ENCODE measurements at places on chromosomes 6 and 20.

GRCh38 chr6:168002804-168003203, 5.3 kb downstream of the KIF25 start:
- no peak for DNase-seq

- DNase-seq = peak; percentile 32
Measured at GRCh38 chr6:1027109-1027794, 284.6 kb upstream of the FOXQ1 start.

GRCh38 chr6:79947191-79948186, at the start of gene ELOVL4:
Gene ELOVL4, minus strand, starts transcription at chr6:79947553. Its CDS starts 274 bp downstream, at chr6:79947279.
- DNase-seq = peak; percentile 91

DNA sequence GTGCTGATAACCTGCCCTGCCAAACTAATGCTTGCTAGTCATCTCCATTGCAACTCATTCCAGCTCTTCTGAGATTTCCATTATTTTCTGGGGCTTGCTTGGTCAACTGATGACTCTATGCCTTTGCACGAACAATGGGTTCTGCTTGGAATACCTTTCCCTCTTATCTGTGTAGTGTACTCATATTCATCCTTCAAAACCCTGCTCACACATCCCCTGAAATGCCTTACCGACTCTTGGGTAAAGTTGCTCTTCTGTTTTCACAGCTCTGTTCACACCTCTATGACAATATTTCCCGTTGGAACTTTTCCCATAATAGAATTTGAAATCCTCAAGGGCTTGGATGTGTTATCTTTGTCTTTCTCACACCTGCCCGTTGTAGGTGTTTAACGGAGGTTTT, 331.0 kb upstream of the SOX4 start:
- no peak for DNase-seq

- DNase-seq = peak; percentile 34
Measured at GRCh38 chr20:40160097-40160550, 528.9 kb downstream of the MAFB start.

DNA sequence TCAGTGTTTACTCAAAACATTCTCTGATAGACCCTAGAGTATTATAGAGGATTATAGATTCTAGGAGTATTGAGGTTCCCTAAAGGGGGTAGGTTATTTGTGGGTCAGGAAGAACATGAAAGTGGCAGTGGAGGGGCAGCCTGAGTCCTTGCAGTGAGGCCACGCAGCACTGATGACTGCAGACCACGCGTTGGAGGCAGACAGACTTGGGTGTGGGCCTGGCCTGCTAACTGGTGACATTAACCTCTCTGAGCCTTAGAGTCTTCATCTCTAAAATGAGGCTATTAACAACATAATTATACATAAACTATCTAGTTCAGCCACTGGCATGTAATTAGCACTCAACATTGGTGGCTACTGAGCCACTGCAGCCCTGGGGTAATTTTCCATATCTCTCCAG, 16.1 kb downstream of the MTCL3 start:
- DNase-seq = no peak

GRCh38 chr20:39904476-39905112, 784.4 kb downstream of the MAFB start:
- DNase-seq = no peak

GRCh38 chr6:57252975-57253374, 30.9 kb upstream of the RAB23 start:
- no peak for DNase-seq

GRCh38 chr6:13397359-13398068, 69.2 kb upstream of the TBC1D7 start:
- no peak for DNase-seq

- no peak for DNase-seq
Measured at GRCh38 chr6:85703406-85703805, 60.7 kb upstream of the SYNCRIP start.

GRCh38 chr6:88920774-88921733, 42.4 kb downstream of the RNGTT start:
- no peak for DNase-seq

- DNase-seq = no peak
Measured at GRCh38 chr6:20916086-20916485, 381.8 kb downstream of the CDKAL1 start.

DNA sequence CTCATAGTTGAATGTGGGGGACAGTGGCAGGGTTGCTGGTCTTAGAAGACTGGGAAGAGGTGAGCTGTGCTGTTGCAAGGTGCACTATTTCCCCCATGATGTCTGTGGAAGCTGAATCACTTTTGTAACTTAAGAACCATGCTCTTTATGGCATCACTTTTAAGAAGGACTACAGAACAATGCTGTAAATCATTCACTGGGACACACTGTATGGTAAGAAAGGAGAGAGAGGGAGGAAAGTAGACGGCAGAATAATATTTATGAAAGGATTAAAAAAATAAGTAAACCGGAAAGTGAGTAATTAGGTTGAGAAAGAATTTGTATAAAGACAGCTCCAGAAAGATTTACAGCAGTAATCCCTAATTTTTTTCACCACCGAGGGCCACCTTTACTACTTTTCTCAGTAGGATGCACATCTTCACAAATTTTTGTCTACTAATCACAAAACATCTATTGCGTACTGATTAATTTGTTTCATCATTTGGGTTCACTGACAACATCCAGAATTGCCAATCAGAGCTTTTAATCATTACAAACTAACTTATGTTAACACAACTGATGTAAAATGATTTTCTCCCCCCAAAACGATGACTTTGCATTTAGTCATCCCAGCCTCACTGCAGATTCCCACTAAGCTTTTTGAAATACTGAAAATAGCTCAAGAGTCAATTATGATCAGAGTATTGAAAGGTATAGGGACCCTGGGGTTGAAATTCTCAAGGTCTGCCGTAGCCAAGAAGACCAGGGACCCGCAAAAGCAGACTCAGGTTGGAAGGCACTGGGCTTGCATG, 560.7 kb upstream of the NOX3 start:
- no peak for DNase-seq

GRCh38 chr6:153084393-153084792, 46.7 kb downstream of the RGS17 start:
- DNase-seq = no peak

GRCh38 chr6:18087396-18088165, 34.9 kb downstream of the NHLRC1 start:
- DNase-seq = peak; percentile 5

DNA sequence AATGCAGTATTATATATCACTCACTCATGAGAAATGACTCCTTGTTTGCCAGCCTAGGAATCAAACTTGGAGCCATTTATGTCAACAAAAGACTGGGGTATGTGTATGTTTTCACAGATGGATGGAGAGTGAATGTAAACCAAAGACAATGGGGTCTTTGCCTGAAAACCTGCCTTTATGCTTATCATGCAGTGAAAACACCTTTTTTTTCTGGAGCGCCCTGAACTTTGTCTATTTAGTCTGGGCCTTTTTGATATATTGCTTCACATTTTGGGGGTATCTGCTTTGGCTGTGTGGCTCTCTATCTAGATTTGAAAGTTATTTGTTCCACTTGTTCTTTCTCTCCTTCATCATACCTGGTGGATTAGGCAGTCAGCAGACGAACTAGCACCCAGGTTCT, 848.5 kb upstream of the FLRT3 start:
- no peak for DNase-seq

GRCh38 chr20:23205211-23205610, 119.1 kb upstream of the CD93 start:
- peak; percentile 49 for DNase-seq

DNA sequence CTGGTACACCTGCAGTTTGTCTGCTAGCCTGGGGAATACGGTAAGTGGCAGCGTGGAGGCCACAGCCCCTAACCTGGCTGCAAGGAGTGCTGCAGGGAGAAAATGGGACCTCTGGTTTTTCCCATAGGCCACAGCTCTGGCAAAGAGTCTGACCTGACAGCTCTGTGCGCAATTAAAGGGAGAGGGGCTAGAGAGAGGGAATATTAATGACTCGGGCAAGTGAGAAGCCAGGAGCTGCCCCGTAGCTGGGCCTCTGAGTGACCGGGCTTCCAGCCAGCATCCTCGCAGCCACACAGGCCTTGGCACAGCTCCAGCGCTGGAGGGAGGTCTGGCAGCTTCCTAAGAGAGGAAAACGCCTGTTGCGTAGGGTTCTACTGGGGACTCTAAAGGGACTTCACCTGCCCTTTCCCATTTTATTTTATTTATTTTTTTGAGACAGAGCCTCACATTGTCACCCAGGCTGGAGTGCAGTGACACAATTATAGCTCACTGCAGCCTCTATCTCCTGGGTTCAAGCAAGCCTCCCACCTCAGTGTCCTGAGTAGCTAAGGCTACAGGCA, 18.2 kb upstream of the OCSTAMP start:
- DNase-seq = peak; percentile 42

- no peak for DNase-seq
Measured at GRCh38 chr6:107171513-107171912, 56.2 kb upstream of the BEND3 start.

GRCh38 chr20:62183426-62184142, 756 bp downstream of the MTG2 start:
- DNase-seq = no peak

DNA sequence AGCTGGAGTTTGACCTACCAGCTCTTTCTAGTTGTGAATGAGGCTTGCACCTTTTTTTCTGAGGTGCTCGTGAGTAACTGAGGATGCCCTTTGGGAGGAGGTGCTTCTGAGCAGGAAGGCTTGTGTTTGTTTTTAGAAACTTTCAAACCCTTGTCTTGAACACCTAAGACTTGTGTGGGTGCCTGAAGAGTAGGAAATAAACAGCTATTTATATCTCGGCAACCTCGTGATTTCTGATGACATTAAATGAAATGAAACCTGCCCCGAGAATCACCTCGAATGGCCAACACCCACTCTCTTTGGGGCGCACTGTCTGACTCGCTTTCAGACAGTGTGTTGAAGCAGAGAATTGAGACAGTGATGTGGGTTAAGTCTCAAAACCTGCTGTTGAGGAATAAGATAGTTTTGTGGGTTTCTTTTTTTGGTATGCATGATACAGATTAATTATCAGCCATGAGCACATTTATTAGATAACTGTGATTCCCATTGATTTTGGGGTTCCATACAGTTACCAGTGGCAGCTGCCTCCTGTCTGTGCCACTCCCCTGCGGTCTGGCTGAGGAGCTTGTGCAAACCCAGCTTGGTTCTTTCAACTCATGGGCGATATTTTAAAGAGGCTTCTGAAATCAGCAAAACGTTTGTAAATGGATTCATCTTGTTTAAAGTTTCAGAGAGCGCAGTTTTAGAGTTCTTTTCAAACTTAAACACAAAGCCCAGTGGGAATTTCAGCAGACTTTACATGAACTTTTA, 8.4 kb downstream of the IRF4 start:
- DNase-seq = no peak

GRCh38 chr20:37932919-37933318, 30.0 kb downstream of the VSTM2L start:
- DNase-seq = peak; percentile 37

DNA sequence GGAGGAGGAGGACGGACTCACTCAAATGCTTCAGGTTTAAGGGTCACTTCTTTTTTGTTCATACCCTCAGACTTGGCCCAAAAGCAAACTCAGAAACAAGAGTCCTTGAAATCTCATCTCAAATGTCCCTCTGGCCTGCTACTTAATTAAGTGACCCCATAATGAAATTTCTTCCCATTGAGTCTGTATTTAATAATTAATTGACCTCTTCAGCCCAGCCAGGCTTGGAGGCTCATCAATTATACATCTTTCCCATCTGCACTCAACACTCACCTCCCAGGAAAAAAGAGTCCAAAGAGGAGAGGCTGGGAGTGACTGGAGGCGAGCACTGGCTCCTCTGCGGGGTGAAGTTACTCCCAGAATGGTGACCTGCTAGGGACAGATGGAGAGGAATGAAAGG, 90.5 kb upstream of the EYA2 start:
- no peak for DNase-seq

- DNase-seq = peak; percentile 81
Measured at GRCh38 chr6:159042003-159042825, 2.6 kb downstream of the TAGAP start.

DNA sequence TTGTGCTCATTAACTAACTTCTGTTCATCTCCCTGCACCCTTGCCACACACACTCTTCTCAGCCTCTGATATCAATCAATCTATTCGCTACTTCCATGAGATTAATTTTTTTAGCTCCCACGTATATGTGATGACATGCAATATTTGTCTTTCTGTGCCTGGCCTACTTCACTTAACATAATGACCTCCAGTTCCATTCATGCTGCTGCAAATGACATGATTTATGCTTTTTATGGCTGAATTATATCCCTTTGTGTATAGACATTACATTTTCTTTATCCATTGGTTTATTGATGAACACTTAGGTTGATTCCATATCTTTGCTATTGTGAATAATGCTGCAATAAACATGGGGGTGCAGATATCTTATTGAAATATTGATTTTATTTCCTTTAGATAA, 50.8 kb upstream of the SPTLC3 start:
- no peak for DNase-seq

- DNase-seq = no peak
Measured at GRCh38 chr20:9442858-9443257, 71.5 kb upstream of the LAMP5 start.

DNA sequence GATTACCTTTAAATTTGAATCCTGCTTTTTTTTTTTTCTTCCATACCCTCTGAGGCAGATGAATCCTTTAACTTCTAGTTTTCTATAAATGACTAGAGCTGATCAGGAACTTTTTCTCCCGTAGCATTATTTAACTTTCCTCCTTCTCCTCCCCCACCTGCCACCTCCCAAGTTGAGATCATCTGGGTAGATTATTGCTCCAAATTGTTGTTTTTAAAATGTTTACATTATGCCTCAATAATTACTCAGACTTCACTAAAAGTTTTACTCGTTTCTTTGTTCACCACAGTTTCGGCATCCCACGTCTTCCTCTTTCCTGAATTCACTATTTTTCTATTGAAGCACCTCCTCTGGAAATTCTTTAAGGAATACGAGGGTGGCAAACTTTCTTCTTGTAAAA, 16.6 kb upstream of the SCUBE3 start:
- DNase-seq = no peak

- DNase-seq = peak; percentile 64
Measured at GRCh38 chr6:27495386-27496135, 22.7 kb upstream of the ZNF184 start.

DNA sequence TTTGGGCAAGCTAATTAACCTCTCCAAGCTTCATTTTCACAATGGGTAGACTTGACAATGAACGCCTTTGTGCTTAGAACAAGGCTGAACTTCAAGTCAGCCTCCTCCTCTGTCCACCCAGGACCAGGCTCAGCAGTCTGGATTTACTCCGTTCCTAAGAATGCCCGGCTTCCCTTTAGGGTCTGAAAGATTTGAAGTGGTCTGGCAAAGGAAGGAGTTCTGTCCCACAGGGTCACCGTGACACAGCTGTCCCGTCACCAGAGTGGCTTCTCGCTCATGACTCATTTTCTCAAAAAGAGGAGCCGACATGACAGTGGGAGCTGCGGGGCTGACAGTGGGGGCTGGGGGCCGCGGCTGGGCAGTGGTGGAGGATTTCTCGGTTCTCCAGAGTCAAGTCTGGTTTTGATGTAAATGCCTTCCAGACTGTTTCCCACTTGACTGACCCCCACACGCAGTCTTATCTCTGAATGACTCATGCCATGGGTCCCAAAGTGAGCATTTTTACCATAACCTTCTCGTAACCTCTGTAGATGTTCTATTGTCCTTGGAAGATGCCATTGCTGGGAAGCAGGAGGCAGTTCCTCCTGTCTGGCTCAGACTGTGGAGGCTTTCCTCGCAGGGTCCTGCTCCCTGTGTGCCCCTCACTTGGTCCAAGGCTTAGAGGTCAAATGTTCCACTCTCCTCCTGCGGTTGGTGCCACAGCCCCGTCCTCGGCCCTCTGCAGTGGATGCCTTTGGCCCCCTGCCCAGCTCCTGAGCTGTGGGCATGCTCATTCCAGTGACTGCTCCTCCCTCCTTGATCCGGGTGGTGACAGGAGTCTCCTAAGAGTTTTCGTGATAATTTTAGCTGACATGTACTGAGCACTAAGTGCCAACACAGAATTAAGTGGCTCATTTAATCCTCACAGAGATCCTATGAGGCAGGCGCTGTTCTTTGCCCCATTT, 253.1 kb downstream of the FNDC1 start:
- no peak for DNase-seq
